ENCODE measurements at places on chromosomes 5 and 9.

DNA sequence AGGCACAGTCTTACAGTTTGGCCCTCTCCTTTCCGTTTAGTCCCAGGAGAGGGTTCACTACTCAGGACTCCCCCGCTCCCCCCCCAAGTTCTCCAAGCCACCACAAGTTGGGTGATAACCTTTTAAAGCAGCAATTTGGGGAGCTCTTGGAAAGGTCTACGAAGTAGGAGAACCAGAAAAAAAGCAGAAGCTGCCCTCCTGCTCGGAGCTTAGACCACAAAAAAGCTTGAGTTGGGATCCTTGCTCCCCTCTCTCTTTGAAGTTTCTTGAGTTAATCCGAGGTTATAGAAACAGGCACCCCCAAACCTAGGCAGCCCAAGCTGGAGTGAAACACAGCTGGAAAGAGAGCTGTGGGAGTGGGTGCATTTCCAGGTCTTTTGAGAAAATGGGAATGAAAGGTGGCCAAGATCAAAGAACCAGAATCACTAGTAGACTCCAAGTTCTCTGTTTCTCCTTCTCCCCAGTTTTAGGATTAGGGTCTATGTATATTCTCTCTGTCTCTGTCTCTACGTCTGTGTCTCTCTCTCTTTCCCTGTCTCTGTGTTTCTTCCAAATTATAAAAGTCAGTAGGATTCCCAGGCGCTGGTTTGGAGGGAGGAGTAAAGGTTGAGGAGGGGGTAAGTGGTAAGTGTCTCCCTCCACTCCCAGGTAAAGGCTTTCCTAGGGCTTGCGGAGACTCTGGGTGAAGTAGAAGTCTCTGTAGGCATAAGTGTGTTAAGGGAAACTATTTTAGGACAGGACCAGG lies 2.8 kb downstream of the LHX2 start:
- DNase-seq: no peak

- DNase-seq: no peak
Measured at GRCh38 chr5:39446231-39446630, 21.5 kb upstream of the DAB2 start.

DNA sequence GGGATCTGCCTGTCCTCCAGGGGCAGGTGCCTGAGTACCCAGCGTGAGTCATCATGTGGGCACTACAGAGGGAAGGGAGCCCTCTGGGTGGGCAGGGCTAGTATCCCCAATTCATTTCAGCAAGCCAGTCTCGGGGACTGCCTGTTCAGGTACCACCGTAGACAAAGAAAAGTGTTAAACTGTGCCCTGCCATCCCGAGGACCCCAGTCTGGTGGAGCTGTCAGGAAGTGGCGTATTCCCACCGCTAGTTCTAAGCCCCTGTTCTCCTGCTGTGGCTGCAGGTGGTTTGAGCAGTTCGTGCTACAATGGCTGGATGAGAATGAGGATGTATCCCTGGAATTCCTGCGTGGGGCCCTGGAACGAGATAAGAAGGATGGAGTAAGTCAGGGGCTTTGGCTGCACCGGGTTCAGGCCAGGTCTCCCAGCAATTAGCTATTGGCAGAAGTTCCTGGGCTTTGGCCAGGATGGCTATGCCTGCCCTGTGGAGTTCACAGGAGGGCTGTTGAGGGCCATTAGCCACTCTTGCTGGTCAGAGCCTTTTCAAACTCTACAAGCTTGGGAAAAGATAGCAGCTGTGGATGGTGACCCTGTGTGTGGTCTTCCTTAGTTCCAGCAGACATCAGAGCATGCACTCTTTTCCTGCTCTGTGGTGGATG lies 93.2 kb upstream of the RUSC2 start:
- DNase-seq: no peak

GRCh38 chr9:122128007-122128968 lies 31.3 kb downstream of the NDUFA8 start:
- DNase-seq: no peak

DNA sequence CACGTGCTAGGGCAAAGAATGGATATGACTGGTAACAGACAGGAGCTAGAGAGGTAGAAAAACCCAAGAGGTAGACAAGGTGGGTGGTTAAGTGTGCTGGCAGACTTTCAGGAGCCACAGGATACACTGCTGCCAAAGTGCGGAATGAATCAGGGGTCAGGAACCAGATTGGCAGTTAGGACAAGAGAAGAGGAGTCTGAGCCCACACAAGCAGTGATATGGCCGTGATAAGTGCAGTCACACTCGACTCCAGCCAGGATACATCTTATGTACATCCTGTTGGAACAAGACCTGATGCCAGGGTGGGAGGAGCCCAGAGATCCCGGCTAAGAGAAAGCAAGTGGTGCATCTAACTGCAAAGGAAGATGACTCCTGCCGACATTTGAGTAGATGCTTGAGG lies 10.0 kb downstream of the SLIT3 start:
- no peak for DNase-seq

DNA sequence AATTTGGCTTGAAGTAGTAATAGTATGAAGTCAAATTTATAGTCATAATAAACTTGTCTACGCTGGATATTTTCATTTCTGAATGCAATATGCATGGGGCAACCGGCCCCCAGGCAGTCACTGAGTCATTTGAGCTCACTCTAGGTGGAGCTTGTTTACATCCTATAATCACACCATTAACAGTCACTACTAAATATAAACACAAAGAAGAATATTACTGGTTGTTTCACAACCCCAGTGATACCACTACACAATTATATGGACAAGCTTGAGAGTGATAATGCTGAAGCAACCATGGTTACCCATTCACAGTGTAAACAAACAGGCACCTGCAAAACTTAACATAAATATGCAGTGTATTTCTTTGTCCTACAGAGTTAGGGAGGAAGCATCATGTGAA lies 68.7 kb downstream of the MARCHF3 start:
- no peak for DNase-seq

GRCh38 chr9:127981559-127982121 lies 851 bp upstream of the EEIG1 start:
- DNase-seq: no peak

- no peak for DNase-seq
Measured at GRCh38 chr9:15211815-15212495, 95.1 kb downstream of the TTC39B start.

DNA sequence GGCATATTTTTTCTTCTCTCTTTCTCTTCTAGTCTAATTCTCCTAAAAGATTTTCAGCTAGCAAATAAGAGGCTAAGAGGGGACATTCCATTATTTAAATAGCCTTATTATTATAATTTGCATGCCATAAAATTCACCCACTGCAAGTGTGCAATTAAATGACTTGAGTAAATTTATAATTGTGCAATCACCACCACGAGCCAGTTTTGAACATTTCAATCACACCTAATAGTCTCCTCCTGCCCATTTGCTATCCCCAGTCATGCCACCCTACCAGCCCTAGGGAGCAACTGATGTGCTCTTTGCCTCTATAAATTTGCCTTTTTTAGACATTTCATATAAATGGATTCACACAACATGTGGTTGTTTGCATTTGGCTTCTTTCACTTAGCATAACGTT lies 12.0 kb upstream of the SLC36A2 start:
- DNase-seq: no peak

GRCh38 chr5:69136293-69136692 lies 30.7 kb upstream of the CCNB1 start:
- DNase-seq: no peak

DNA sequence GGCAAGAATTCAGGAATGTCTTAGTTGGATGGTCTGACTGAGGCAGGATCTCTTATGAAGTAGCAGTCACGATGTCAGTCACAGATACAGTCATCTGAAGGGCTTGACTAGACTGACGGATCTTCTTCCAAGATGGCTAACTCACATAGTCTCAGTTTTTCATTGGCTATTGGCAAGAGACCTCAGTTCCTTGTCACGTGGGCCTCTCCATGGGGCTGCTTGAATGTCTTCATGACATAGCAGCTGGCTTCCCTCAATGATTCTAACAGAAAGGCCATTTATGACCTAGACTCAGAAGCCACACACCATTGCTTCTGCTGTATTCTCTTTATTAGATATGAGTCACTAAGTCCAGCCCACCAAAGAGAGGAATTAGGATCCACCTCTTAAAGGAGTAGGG lies 4.7 kb downstream of the APC start:
- DNase-seq: no peak

GRCh38 chr5:84086511-84086910 lies 298.2 kb downstream of the EDIL3 start:
- DNase-seq: no peak

DNA sequence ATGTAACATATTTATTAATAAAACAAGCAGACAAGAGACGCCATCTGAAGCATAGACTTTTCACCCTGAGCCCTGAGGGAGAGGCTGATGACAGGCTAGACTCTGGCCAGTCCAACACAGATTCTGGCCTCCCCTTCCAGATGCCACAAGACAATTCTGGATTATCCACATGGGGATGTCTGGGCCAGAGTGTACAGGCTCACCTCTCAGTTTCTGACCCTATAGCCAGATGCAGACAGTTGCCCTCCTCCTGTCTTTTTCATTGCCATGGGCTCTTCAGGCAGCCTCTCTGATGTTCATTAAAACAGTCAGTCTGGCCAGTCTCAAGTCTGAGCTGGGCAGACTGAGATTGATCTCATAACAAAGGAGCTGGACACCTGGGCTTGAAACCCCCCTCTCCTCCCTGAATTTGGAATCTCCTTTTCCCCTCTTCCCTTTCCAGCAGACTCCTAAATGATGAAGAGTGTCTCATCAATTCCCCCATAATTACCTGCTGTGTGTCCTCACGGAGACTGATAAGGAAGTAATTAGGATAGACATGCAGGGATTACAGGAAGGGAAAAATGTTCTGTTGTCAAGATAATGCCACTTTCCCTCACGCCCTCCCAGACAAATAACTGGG lies 89.6 kb downstream of the ASTN2 start:
- no peak for DNase-seq

- no peak for DNase-seq
Measured at GRCh38 chr5:92749943-92750342, 831.1 kb downstream of the NR2F1-AS1 start.

DNA sequence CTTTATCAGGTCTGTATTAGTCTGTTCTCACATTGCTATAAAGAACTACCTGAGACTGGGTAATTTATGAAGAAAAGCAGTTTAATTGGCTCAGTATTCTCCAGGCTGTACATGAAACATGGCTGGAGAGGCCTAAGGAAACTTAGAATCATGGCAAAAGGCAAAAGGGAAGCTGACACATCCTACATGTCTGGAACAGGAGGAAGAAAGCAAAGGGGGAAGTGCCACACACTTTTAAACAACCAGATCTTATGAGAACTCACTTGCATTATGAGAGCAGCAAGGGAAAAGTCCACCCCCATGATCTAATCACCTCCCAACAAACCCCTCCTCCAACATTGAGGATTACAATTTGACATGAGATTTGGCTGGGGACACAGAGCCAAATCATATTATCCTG lies 132.1 kb downstream of the PCSK1 start:
- DNase-seq: no peak

GRCh38 chr5:170896779-170897178 lies 35.0 kb downstream of the RANBP17 start:
- DNase-seq: no peak

- no peak for DNase-seq
Measured at GRCh38 chr9:108921200-108921599, 12.7 kb downstream of the ELP1 start.

DNA sequence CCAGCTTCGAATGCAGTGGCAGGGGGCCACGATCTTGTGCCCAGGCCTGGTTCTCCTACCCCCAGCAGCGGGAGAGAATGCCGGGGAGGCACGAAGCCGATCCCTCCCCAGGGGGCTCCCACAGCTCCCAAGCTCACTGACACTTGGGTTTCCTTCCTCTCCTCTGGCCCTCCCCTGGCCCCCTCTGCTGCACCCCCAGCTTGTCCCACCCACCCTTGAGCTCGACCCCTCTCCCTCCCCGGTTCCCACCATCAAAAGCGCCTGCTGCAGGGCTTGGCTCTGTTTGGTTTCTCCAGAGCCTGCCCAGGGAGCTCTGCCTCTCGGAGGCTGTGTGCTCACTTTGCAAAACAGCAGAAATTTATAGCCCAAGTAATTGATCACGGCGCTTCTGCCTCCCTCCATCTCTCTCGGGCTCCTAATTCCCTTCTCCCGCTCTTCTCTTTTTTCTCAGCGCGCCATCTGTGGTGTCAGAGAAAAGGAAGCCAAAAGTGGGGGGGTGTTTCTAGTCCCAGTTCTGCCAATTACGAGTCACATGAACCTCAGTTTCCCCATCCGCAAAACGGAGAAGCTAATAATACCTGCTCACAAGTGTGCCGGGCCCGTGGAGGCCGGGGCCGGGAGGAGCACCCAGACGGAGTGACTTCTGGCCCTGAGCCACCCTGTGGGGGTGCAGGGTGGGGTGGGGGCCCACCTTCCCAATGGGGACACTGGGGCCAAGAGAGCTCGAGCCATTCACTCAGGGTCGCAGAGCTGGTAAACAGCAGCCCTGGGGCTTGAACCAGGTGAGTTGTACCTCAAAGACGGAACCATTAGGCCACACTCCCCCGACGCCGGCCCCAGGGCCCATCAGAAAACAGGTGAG lies 141.2 kb upstream of the IER5L start:
- DNase-seq: no peak

- no peak for DNase-seq
Measured at GRCh38 chr5:113062869-113063508, 86.4 kb downstream of the DCP2 start.

GRCh38 chr9:19342947-19343346 lies 37.1 kb downstream of the RPS6 start:
- DNase-seq: no peak

- DNase-seq: no peak
Measured at GRCh38 chr9:4838189-4838546, 45.4 kb downstream of the RCL1 start.

DNA sequence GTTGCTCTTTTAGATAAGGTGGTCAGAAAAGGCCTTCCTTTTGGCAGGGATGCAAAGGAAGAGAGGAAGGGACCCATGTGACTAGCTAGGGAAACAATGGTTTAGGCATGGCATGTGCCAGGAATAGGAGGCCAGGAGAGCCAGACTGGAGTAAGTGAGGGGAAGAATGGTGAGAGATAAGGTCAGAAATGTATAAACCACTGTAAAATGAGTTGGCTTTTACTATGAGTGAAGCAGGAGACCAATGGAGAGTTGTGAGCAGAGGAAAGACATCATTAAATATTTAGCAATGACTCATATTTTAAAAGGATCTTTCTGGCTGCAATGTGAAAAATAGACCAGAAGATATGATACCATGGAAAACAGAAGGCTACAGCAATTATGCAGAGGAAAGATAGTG lies 50.9 kb downstream of the AP3B1 start:
- DNase-seq: no peak

- DNase-seq: no peak
Measured at GRCh38 chr5:7445068-7445467, 49.1 kb downstream of the ADCY2 start.

DNA sequence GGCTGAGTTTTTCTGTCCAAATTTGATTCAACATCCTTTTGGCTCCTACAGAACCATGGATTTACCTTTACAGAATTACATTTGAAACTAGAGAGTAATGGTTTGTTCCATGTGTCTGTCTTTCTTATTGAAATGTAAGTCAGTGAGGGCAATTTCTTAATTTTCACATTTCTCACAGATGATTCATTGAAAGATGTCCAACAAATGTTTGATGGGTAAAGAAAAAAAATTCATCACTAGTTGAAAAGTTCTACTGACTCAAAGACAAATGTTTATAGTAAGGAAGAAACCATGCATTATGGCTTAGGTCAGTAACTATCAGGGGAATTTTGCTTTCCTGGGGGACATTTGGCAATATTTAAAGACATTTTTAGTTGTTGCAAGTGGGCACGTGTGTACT lies 131.6 kb upstream of the TRPM3 start:
- DNase-seq: no peak

- no peak for DNase-seq
Measured at GRCh38 chr5:150206098-150206778, 16.4 kb downstream of the SLC6A7 start.

Data from stimulated activated CD8-positive, alpha-beta memory T cell treated with anti-CD3 and anti-CD28 coated beads, Interleukin-2, amount 100 ng/mL, for 1 hour (primary cell).